ENCODE measurements at places on chromosomes 13 and 19. TPM values are rescaled to one million over a fixed set of nuclear protein-coding genes. Genes with fewer than 3 reads are reported as not detected.

Gene CGB8
- not detected for total RNA-seq

DNA sequence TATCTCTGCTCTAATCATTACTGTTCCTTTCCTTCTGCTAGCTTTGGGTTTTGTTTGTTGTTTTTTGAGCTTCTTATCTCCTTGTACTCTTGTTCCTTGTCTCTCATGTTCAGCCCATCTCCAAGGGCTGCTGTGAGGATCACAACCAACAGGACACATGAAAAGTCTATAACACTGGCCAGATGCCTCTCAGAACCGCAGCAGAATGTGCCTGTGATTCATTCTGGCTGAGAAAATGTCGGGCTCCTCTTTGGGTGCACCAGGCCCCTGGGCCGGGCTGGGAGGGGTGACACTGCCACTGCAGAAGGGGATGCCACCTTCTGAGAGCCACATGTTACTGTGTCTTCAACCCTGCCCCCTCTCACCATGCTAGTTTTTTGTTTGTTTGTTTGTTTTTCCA, 48.0 kb downstream of the GGACT start:
- DNase-seq = no peak

DNA sequence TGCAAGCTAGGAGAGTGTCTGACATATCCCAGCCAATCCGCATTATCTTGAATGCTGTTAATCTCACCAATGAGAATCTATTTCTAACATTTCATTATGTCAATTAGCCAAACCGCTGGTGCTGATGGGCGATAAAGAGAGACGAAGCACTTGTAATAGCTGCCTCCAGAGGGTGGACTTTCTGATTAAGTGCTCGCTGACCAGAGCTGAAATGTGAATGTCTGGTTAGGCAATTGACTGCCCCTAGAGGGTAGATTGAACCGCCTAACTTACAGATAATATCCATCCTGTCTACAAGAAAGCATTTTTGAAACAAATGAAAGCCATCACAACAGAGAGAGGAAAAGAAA, 552 bp upstream of the GRWD1 start:
- peak; percentile 43 for DNase-seq

DNA sequence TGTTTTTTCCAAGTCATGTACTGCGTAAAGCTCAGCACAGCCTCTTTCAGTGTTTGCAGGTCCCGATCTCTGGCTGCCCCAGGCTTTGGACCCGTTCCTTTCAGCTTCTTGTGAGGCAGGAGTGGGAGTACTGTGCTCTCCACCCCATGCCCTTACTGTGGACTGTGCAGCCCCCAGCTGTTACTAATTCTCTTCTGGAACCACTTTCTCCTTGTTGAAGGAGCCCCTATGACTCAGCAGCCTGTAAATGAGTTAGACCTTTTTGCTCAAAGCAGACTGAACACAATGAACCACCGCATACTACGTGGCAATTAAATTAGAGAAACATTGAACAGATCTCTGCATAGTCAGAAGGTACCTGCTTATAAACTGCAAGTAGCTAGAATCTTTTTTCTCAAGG, 39.0 kb downstream of the SERTM1 start:
- DNase-seq = no peak

DNA sequence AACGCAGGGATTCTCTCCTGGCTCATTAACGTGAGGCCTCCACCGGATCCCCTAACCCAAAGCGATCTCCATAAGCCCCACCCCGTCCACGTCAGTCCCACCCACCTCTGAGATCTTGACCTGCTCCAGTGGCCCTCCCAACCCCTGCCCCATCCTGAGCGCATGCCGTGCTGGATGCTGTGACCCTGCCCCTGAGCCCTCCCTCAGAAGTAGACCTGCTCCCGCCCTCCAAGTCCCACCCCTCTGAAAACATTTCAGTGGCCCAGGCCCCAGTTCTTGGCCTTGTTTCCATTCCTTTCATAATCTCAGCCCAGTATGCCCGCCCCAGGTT, 19.9 kb downstream of the LMTK3 start:
- DNase-seq = no peak

All from NCI-H460 (cell line).